ENCODE measurements at places on chromosomes 7 and 10. TPM values are rescaled to one million over a fixed set of nuclear protein-coding genes. Genes with fewer than 3 reads are reported as not detected.

EIF5AL1 gene
- 1.6 TPM for total RNA-seq

CPVL gene
- total RNA-seq, result 1.1 TPM

- DNase-seq, result no peak
- H3K27me3 ChIP-seq, result no peaks in the 10 kb centered on the region
- H3K36me3 ChIP-seq, result no peaks in the 10 kb centered on the region
- peak overlapping the region; percentile 98 for H3K27ac ChIP-seq
- H3K4me3 ChIP-seq, result peak overlapping the region; percentile 69
Observed at GRCh38 chr10:21493784-21494183, 31.7 kb downstream of the SKIDA1 start.

OR9A2 gene
- not detected for total RNA-seq

DNA sequence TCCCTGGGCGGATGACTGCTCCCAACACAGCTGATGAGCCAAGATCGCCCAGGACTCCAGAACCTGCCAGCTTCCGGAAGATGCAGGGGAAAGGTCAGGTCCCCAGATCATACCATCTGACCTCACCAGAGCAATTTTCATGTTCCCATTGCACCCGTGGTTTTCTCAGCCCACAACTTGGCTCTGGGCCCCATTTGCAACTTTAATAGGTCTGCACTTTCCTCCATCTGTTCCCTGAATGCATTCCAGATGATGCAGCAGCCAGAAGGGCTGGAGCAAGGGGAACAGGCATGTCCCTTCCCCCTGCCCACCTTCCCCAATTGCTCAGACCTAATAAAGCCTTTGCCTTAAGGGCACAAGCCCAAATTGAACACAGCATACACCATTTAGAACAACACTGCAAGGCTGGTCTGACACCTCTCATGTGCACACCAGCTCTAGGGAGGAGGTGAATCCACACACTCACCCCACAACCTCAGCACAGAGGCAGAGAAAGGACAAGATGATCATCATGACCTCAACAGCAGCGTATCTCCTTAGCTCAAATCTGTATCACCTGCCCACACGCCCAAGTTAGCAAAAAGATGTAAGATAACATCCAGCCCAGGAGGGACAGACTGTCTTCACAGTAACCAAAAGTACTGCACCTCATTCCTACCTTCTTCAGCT lies 87.5 kb downstream of the PLXNA4 start:
- H3K36me3 ChIP-seq, result no peaks in the 10 kb centered on the region
- no peak overlapping the region for H3K4me3 ChIP-seq
- no peaks in the 10 kb centered on the region for H3K4me1 ChIP-seq
- peaks cover 13% of the 10 kb centered on the region for H3K27me3 ChIP-seq

ZNF789 gene
- 15.1 TPM for total RNA-seq

All from Panc1 (cell line).